ENCODE measurements at places on chromosomes 4 and X.

- no peak for DNase-seq
These were observed 44.3 kb downstream of the CASP6 start for GRCh38 chr4:109658871-109659410.

GRCh38 chr4:73692254-73692653, 48.1 kb upstream of the CXCL8 start:
- no peak for DNase-seq

- no peak for DNase-seq
These were observed 4.6 kb upstream of the RS1 start for GRCh38 chrX:18676470-18676869.

GRCh38 chr4:126794363-126794762, 838.4 kb upstream of the INTU start:
- no peak for DNase-seq

- DNase-seq, result no peak
These were observed 8.1 kb downstream of the ETDB start for GRCh38 chrX:135112096-135112729.

- no peak for DNase-seq
These were observed 482.1 kb downstream of the TMA16 start for GRCh38 chr4:163976588-163976987.

DNA sequence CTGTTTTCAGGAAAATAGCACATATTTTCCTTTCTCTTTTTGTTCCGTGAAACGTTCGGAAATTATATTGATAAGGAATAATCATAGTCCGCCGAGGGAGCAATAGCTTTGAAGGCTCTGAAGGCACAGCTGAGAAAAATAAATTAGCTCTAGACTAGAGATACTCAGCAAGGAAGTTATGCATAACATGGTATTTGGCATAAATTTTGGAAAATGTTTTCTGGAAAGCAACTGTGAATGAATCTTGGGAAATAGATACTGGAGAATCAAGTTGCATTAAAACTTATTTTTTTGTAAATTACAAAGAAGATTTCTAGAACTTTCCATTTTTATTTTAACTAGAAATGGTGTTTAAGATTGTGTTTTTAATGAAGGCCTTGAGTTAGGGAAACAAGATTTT, 92.4 kb downstream of the HPRT1 start:
- DNase-seq, result no peak

DNA sequence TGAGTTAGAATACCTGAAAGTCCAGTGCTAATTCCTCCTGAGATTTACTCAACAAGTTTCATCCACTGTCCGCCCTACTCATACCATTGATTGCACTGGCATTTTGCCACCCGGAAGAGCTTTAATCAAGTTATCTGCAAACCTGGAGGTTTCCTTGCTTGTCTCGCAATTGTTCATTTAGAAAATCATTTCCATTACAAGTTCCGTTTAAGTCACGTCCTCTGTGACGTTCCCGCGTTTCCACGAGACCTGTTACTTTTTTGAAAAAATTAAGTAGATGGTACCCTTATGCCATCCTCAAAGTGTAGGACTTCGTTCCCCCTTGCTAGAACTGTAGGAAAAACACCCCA, 761 bp upstream of the FRYL start:
- DNase-seq, result no peak

DNA sequence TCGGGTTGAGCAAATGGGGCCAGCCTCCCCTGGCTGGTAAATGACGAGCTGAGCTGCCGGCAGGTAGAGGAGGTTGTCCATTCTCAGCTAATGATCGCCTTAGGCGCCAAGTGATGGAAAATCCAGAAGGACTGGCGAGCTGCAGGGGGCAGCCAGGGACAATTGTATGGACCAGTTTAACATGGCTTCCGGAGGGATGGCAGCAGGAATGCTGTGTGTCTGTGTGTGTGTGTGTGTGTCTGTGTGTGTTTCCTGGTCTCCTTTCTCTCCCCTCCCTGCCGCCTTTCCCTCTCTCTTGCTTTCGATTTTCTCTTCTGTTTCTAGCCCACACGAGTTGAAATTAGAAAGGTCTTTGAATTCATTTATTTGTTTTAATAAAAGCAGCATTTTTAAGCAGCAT, 45.2 kb upstream of the BCOR start:
- DNase-seq, result no peak

GRCh38 chr4:17138847-17139246, 240.4 kb upstream of the LDB2 start:
- DNase-seq, result no peak

DNA sequence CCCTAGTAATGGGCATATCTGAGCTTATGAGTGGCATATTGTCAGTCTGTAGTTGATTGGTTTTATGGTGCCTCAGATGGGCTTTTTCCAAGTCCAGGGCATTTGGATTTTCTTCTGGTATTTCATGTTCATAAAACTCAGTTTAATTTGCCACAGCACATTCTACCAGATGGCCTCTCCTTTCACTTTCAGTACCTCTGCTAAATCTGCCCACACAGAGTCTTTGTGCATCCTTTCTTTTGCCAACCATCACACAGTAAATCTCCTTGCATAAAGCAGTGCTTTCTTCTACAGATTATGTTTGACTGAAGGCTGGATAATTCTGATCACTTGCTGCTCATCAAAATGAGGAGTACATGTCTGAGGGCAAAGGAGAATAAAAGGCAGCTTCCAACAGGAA, 98.2 kb downstream of the HS6ST2 start:
- DNase-seq, result no peak

- DNase-seq, result no peak
These were observed 654 bp upstream of the STS start for GRCh38 chrX:7146703-7147412.

DNA sequence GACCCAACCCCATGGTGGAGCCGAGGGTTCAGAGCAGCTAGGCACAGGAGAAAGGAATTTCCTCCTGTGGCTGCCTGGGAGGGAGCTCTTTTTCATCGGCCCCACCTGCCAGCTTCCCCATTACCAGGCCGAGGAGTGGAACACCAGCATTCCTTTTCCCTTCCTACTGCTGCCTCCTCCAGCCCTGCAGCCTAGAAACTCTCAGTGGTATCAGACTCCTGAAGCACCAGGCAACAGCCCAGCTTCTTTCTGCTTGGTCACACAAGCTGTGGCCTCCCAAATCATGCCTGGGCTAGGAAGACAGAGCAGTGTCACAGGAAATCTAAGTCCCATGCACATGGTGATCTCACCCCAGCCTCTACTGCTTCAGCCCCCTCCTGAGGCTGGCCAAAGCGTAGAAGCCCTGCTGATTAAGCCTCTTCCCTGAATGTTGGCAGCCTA, 30.1 kb downstream of the RTL5 start:
- DNase-seq, result no peak

DNA sequence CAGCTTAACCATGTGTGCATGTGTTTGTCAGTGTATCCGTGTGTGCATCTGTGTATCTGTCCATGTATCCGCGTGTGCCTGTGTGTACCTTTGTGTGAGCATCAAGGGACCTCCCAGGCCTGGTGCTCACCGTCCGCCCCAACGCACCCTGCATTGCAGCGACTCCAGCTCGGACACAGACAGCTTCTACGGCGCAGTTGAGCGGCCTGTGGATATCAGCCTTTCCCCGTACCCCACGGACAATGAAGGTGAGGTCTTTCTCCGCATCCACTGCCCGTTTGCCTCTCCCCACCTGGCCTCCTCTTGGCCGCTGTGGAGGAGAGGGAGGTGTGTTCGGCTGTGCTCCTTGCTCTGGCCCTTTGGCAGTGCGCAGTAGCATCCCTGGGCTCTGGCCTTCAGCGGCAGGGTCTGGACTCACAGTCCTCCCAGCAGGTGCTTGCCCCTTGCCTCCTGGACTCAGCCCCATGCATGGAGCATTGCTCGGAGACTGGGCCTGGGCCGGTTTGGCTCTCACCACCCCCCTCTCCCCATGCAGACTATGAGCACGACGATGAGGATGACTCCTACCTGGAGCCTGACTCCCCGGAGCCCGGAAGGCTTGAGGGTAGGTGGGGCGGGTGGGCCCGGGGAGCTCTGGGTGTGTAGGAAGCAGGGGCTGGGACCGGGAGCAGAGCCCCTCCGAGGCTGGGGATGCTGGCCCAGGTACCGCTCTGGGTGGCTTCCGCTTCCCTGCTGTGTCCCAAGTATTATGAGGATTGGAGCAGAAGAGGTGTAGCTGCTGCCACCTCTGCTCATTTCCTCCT, 16.4 kb upstream of the ADD1 start:
- DNase-seq, result no peak

- DNase-seq, result no peak
These were observed 9.5 kb downstream of the FRG2 start for GRCh38 chr4:190017357-190018200.

GRCh38 chrX:21691512-21692018, 33.4 kb upstream of the KLHL34 start:
- no peak for DNase-seq

- no peak for DNase-seq
These were observed 27.4 kb downstream of the ABLIM2 start for GRCh38 chr4:8131210-8131609.

- DNase-seq, result no peak
These were observed 406.2 kb downstream of the MAPK10 start for GRCh38 chr4:85953651-85954018.

GRCh38 chr4:105277702-105278101, 131.0 kb downstream of the TET2 start:
- DNase-seq, result no peak

- DNase-seq, result no peak
These were observed 35.2 kb downstream of the SMIM20 start for GRCh38 chr4:25949173-25949748.

DNA sequence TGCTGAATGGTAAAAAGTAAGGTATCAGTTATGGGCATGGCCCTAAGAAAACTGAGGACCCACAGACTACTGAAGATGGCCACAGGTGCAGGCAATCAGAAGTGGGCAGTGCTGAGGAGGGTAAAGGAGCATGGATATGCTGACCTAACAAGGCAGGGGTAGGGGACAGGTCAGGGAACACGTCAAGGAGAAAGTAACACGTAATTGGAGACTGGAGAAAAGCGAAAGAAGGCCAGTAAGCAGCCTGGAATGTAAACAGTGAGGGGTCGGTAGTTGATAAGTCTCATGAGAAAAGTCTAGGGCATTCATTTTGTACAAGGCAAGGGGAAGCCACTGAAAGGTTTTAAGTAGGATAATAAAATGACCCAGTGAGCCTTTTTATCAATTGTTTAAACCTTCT, 153.3 kb downstream of the PRDM5 start:
- no peak for DNase-seq

DNA sequence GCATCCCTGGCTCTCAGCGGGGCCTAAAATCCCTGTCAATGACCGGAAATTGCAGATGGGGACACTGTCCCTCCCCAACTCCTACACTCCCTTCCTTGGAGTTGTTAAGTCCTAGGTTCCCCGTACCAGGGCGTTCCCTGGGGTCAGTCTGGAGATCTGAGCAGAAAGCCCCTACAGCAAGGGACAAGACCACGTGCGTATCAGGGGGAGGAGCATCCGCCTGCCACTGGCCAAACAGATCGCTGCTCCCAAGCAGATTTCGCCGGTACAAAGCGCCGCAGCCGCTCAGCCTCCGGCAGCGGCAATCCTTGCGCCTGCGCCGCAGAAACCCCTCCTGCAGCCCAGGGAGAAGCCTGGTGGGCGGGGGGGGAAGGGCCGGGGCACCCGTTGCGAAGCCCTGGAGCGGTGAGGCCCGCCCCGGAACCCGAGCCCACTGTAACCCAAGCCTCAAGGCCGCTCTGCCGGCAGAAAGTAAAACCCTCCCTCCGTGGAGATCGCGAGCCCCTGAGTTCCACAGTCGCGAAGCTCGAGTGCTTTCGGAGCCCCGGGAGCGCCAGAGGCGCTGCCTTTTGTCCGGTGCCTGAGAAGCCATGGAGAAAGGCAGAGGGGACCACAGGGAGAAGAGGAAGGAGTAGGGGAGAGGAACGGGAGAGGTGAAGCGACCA, 2.7 kb downstream of the CRMP1 start:
- DNase-seq, result no peak

GRCh38 chr4:185738820-185739219, 73.2 kb downstream of the SORBS2 start:
- no peak for DNase-seq

- no peak for DNase-seq
These were observed 1.3 kb downstream of the SPATA18 start for GRCh38 chr4:52052475-52052780.

DNA sequence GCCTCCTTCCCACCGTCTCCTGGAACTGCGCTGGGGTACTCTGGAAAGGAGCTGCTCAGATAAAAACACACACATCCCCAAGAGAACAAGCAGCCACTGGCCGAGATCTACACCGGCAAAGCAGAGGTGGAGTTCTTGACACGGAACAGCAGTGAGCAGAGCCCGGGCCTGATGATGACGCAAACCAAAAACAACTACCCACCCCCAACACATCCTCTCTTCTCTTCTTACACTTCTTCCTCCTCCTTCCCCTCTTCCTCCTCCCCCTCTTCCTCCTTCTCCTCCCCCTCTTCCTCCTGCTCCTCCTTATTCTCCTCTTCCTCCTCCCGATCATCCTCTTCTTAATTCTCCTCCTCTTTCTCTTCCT, 4.6 kb downstream of the PNMA5 start:
- no peak for DNase-seq

- DNase-seq, result no peak
These were observed 56.4 kb downstream of the UBE2K start for GRCh38 chr4:39754309-39754708.

DNA sequence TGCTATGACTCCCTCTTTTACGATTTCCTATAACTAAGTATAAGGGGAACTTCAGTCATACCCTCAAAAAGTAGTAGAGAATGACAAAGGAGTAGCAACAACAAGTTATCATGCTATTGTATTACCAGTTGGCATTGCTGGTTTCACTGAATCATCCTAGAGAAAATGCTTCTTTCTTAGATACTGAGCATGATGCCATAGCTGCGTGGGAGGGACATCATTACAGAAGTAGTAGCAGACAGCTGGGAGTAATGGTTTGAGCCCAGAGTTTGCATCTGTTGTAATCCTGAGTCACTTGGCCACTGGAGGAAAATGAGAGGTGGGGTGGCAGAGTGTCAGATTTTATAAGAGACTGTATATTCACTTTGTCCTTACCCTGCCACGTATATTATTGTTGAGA, 38.6 kb downstream of the MTMR1 start:
- no peak for DNase-seq

GRCh38 chrX:149185087-149185486, 320.0 kb downstream of the IDS start:
- DNase-seq, result no peak

DNA sequence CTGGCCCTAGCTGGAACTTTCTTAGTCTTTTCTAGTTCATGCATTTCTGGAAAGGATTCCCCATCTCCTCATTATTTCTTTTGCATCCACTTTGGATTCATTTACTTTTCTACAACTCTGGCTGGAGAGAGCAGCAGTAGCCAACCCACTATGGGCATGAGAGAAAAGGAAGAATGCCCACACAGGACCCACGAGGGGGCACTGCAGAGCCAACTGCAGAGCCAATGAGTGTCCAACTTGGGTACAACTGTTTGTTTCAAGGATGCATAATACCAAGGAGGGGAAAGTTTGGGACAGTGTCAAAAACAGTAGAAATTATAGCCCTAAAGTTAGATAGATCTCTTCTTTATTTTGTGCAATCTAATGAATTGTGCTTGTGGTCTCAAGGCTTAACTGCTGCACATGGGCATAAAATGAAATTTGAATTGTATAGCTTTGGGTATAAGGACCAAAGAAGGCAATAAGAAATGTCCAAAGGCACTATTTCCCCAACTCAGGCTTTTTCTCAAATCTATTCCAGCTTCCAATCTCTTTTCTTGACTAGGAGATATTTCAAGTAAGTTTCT, 230.6 kb downstream of the NSUN7 start:
- DNase-seq, result no peak

All from keratinocyte (primary cell).